ENCODE measurements at places on chromosomes 3 and 15. TPM values are rescaled to one million over a fixed set of nuclear protein-coding genes. Genes with fewer than 3 reads are reported as not detected.

- DNase-seq, result no peak
- no peaks in the 10 kb centered on the region for H3K36me3 ChIP-seq
- H3K4me1 ChIP-seq, result peaks cover 18% of the 10 kb centered on the region
- no peak overlapping the region for H3K27ac ChIP-seq
- no peak overlapping the region for H3K4me3 ChIP-seq
- no peaks in the 10 kb centered on the region for H3K27me3 ChIP-seq
Measured at GRCh38 chr3:142946861-142947260, 16.6 kb downstream of the PAQR9 start.

DNA sequence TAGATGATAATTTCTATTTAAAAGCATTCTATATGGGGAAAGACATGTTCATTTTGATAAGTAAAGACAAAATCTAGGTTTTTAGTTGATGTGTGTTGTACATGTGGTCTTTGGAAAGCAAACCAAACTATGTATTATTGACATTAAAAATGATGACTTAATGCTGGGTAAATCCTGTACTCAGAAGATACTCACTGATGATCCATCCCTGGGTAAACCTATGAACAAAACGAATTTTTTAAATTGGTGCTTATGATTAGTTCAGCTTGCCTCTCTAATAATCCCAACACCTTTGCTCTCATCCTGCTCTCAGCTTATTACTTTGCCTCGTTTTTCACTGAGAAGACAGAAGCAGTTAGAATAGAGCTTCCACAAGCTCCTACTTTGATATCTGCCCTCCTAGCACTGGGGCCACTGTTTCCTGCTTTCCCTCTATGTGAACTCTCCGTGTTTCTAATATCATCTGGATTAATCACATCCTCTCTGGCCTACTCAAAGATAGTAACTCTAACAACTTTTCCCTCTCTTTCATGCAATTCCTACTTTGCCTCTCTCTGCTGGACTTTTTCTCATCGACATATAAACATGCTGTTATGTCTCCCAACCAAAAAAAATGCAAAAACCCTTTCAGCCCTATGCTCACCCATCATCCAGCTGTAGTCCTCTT is 29.3 kb downstream of the RARRES1 start:
- H3K36me3 ChIP-seq, result peaks cover 20% of the 10 kb centered on the region
- no peak overlapping the region for H3K4me3 ChIP-seq
- H3K27me3 ChIP-seq, result no peaks in the 10 kb centered on the region
- H3K27ac ChIP-seq, result no peak overlapping the region

DNA sequence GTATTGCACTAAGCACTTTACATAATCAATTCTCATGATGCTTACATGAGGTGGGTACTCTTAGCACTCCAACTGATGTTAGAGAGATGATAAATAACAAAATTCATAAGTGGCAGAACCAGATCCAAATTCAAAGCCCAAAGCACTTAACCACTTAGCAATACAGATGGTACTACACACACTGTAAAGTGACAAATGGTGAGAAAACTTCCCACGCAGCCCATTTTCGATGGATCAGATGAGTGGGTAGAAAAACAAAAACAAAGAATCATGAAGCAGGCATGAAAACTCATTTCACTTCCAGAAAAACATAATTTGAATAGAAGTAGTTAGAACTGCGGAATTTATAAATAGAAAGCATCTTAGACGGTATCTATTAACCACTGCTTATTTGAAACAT is 66.2 kb downstream of the FRMD4B start:
- H3K27me3 ChIP-seq, result no peaks in the 10 kb centered on the region
- no peaks in the 10 kb centered on the region for H3K36me3 ChIP-seq
- H3K4me1 ChIP-seq, result no peaks in the 10 kb centered on the region
- DNase-seq, result no peak
- no peak overlapping the region for H3K27ac ChIP-seq

Gene GTPBP8
- total RNA-seq, result 26.7 TPM

GRCh38 chr3:128285042-128285966 is 132.0 kb downstream of the EEFSEC start:
- H3K4me1 ChIP-seq, result peaks cover 11% of the 10 kb centered on the region
- no peak for DNase-seq

Gene WNT5A
- total RNA-seq, result 14.4 TPM

Gene REC114
- total RNA-seq, result not detected

DNA sequence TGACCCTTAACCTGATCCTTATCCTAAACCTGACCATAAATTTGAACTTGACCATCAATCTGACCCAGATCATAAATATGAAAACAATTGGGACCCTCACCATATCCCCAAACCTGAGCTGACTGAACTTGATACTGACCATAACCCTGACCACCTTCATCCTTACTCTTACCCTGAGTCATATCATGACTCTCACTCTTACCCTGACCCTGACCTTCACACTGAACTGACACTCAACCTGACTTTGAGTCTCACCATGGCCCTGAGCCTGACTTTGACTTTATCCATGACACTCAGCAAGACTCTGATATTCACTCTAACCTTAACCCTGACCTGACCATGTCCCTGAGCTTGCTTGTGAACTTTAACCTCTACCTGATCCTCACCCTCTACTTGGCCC is 34.3 kb upstream of the SLC25A26 start:
- no peak overlapping the region for H3K27ac ChIP-seq
- H3K4me1 ChIP-seq, result no peaks in the 10 kb centered on the region
- no peak overlapping the region for H3K4me3 ChIP-seq
- H3K36me3 ChIP-seq, result peaks cover 4% of the 10 kb centered on the region
- no peaks in the 10 kb centered on the region for H3K27me3 ChIP-seq

Gene FAM107A
- 1.6 TPM for total RNA-seq

Gene GOLGA6L10
- total RNA-seq, result 3.6 TPM

Gene RTP3
- not detected for total RNA-seq

GRCh38 chr3:120432150-120432860 is 18.5 kb downstream of the FSTL1 start:
- DNase-seq, result no peak
- no peak overlapping the region for H3K27ac ChIP-seq
- no peaks in the 10 kb centered on the region for H3K27me3 ChIP-seq
- peaks cover 14% of the 10 kb centered on the region for H3K4me1 ChIP-seq

Gene TMOD3
- 29.3 TPM for total RNA-seq

GRCh38 chr15:94259863-94260262 is 28.5 kb downstream of the MCTP2 start:
- no peaks in the 10 kb centered on the region for H3K27me3 ChIP-seq
- no peaks in the 10 kb centered on the region for H3K36me3 ChIP-seq
- no peak overlapping the region for H3K4me3 ChIP-seq
- H3K4me1 ChIP-seq, result no peaks in the 10 kb centered on the region
- DNase-seq, result no peak

GRCh38 chr3:175558261-175558660 is 699.1 kb downstream of the NAALADL2 start:
- no peak for DNase-seq
- no peaks in the 10 kb centered on the region for H3K27me3 ChIP-seq
- no peak overlapping the region for H3K27ac ChIP-seq
- H3K36me3 ChIP-seq, result peaks cover 4% of the 10 kb centered on the region
- no peak overlapping the region for H3K4me3 ChIP-seq

DNA sequence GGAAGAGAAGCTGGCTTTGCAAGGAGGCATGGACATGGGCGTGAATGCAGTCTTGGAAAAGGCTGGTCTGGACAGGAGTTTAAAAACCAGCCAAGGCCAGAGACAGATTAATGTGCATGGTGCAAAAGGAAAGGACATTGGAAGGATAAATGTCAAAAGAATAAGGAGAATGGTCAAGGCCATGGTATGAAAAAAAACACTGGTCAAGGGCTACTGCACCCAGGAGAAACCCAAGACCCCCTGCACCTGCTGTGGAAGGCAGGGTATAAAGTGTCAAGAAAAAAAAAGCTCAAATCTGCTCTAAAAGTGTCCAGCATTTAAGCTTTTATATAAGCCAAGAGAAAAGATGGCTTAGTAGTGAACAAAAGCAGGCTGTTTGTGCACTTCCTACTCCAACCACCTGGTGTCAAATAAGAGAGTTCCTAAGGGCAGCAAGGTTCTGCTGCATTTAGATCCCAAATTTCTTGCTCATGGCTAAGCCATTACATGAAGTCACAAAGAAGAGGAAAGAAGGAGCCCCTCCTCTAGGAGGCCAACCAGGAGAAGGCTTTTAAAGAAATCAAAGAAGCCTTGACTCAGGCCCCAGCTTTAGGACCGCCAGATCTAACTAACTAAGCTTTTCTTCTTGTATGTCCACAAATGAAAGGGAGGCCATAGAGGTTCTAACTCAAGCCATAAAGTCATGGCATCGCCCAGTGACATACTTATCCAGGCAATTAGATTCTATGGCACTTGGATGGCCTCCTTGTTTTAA is 16.9 kb downstream of the CCR4 start:
- peaks cover 8% of the 10 kb centered on the region for H3K4me1 ChIP-seq
- H3K36me3 ChIP-seq, result peaks cover 5% of the 10 kb centered on the region
- H3K27me3 ChIP-seq, result no peaks in the 10 kb centered on the region
- no peak for DNase-seq
- H3K4me3 ChIP-seq, result no peak overlapping the region
- no peak overlapping the region for H3K27ac ChIP-seq

- peaks cover 28% of the 10 kb centered on the region for H3K4me1 ChIP-seq
- no peak for DNase-seq
- no peak overlapping the region for H3K27ac ChIP-seq
- H3K36me3 ChIP-seq, result no peaks in the 10 kb centered on the region
Measured at GRCh38 chr3:65712140-65712539, 326.6 kb downstream of the MAGI1 start.

Gene WDR93
- not detected for total RNA-seq

Gene TEX9
- total RNA-seq, result 21.3 TPM

DNA sequence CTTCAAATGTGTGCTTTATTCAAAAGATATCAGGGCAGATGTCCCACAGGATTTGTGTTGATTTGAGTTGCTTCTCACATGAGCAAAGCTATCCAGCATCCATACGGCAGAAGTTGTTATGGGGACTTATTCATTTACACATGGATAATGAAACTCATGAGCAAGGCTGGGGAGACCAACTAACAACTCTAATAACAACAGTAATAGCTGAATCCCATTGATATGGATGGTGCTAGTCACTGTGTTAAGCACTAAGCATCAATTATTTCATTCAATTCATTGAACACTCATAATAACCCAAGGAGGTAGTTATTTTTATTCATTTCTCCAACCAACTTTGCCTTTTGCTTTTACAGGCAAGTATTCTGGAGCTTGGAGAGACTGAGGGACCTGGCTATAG is 1094.2 kb upstream of the CFAP20DC start:
- no peaks in the 10 kb centered on the region for H3K36me3 ChIP-seq
- H3K27me3 ChIP-seq, result no peaks in the 10 kb centered on the region
- H3K27ac ChIP-seq, result no peak overlapping the region
- H3K4me1 ChIP-seq, result peaks cover 31% of the 10 kb centered on the region
- no peak overlapping the region for H3K4me3 ChIP-seq
- no peak for DNase-seq

Gene FBXL2
- 8.8 TPM for total RNA-seq

- H3K4me3 ChIP-seq, result no peak overlapping the region
- H3K36me3 ChIP-seq, result no peaks in the 10 kb centered on the region
- H3K4me1 ChIP-seq, result no peaks in the 10 kb centered on the region
- no peak for DNase-seq
- H3K27me3 ChIP-seq, result peaks cover 4% of the 10 kb centered on the region
Measured at GRCh38 chr15:83746231-83746630, 92.3 kb downstream of the ADAMTSL3 start.

Gene CCRL2
- not detected for total RNA-seq

GRCh38 chr3:14793126-14793857 is 25.5 kb upstream of the FGD5 start:
- H3K4me3 ChIP-seq, result no peak overlapping the region
- peaks cover 11% of the 10 kb centered on the region for H3K4me1 ChIP-seq

DNA sequence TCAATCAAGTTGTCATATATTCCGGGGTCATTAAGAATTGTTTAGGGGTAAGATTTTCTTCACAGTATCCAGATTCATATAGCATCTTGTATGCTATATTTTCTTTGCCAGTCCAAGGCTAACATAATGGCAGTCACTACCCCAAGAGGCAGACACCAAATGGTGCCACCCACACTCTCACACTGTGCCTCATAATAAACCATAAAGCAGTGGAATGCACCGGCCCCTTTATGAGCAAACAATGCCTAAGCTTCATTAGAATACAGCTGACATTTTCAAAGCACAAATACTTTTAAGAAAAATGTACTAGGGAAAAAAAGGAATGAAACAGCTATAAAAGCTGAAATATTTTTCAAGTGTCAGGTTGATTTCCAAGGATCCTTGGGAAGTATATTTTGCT is 121.6 kb downstream of the TFDP2 start:
- peaks cover 4% of the 10 kb centered on the region for H3K36me3 ChIP-seq
- H3K4me1 ChIP-seq, result peaks cover 41% of the 10 kb centered on the region
- no peak for DNase-seq
- H3K27ac ChIP-seq, result peak overlapping the region; percentile 51

GRCh38 chr3:80771085-80771484 is 990.4 kb downstream of the GBE1 start:
- H3K27me3 ChIP-seq, result no peaks in the 10 kb centered on the region
- H3K36me3 ChIP-seq, result no peaks in the 10 kb centered on the region
- H3K27ac ChIP-seq, result peak overlapping the region; percentile 50
- H3K4me3 ChIP-seq, result no peak overlapping the region
- DNase-seq, result no peak

Gene SRGAP3
- 58.4 TPM for total RNA-seq

- H3K4me3 ChIP-seq, result peak overlapping the region; percentile 98
- DNase-seq, result no peak
- peaks cover 31% of the 10 kb centered on the region for H3K4me1 ChIP-seq
- H3K27ac ChIP-seq, result peak overlapping the region; percentile 98
- no peaks in the 10 kb centered on the region for H3K36me3 ChIP-seq
Measured at GRCh38 chr3:196287090-196287439, 461 bp downstream of the PCYT1A start.

- no peak for DNase-seq
- H3K4me3 ChIP-seq, result no peak overlapping the region
- no peaks in the 10 kb centered on the region for H3K36me3 ChIP-seq
- no peak overlapping the region for H3K27ac ChIP-seq
Measured at GRCh38 chr3:19632099-19633074, 301.6 kb downstream of the EFHB start.

- no peak overlapping the region for H3K27ac ChIP-seq
- H3K4me3 ChIP-seq, result no peak overlapping the region
- no peaks in the 10 kb centered on the region for H3K36me3 ChIP-seq
- H3K27me3 ChIP-seq, result no peaks in the 10 kb centered on the region
Measured at GRCh38 chr3:16890597-16891333, 6.0 kb downstream of the PLCL2 start.

Gene ST6GAL1
- 35.1 TPM for total RNA-seq

Gene POC1A
- 30.1 TPM for total RNA-seq

GRCh38 chr3:138809500-138810256 is 25.1 kb downstream of the PIK3CB start:
- no peak overlapping the region for H3K4me3 ChIP-seq

DNA sequence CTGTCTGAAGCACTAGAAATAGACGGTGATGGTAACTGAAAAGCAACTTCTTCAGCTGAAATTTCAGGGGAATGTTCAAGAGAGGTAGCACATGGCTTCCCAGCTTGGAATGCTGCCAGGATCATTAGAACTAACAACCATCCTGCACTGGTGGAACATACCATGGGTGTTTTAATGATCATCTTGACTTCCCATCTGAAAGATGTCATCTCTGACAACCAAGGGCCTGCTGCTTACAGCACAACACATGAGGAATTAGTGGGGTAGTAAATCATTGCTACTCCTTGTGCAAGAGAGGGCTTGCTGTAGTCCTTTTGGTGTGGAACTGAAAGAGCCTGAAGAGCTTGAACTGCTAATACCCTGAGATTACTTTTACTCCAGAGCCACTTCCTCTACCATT is 853.7 kb downstream of the MCTP2 start:
- no peak overlapping the region for H3K4me3 ChIP-seq
- H3K36me3 ChIP-seq, result no peaks in the 10 kb centered on the region
- H3K4me1 ChIP-seq, result no peaks in the 10 kb centered on the region
- no peak overlapping the region for H3K27ac ChIP-seq
- DNase-seq, result no peak

Gene NLGN1
- 20.0 TPM for total RNA-seq

GRCh38 chr3:45932112-45932511 is 11.2 kb upstream of the CXCR6 start:
- H3K4me3 ChIP-seq, result no peak overlapping the region
- H3K36me3 ChIP-seq, result peaks cover 33% of the 10 kb centered on the region
- DNase-seq, result no peak
- H3K27ac ChIP-seq, result no peak overlapping the region
- H3K27me3 ChIP-seq, result no peaks in the 10 kb centered on the region

Data from neural crest cell (in vitro differentiated cells).